ENCODE measurements at places on chromosomes 12 and 14.

GRCh38 chr14:76462330-76462729, 86.4 kb downstream of the ESRRB start:
- no peak for DNase-seq

DNA sequence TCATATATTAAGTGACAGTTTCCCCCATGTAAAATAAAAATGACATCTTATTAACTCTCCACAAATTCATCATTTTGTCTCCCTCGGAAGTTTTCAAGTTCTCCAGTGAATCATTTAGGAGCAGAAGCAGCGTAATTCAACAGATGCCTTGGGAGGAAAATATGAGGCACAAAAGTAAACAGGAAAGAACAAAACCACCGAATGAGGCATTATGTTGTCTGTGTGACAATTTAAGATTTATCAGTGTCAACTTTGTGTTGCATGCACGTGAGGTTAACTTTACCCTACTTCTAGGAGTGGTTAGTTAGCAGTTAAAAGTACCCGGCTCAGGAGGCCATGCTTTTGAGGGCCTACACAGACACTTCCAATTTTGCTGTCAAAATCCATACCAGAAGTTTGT, 258.6 kb downstream of the IPO8 start:
- no peak for DNase-seq

GRCh38 chr12:180445-180844, 33.5 kb downstream of the SLC6A12 start:
- DNase-seq = no peak

DNA sequence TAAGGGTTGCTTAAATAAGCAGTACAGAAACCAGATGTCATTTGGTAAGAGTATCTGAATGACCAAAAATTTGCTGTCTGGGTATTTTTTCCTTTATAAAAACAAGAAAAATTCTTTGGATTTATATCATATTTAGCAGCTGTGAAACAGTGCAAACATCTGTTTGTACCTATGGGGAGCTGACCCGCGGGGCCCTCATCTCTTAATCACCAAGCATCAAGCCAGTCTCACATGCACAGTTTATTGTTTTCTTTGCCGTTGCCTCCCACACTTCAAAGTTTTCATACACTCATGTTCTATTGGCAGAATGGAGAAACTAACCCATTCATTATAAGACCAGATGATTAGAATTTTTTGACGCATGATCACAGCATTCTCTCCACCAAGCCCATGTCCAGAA, 142.2 kb downstream of the BMP4 start:
- no peak for DNase-seq

DNA sequence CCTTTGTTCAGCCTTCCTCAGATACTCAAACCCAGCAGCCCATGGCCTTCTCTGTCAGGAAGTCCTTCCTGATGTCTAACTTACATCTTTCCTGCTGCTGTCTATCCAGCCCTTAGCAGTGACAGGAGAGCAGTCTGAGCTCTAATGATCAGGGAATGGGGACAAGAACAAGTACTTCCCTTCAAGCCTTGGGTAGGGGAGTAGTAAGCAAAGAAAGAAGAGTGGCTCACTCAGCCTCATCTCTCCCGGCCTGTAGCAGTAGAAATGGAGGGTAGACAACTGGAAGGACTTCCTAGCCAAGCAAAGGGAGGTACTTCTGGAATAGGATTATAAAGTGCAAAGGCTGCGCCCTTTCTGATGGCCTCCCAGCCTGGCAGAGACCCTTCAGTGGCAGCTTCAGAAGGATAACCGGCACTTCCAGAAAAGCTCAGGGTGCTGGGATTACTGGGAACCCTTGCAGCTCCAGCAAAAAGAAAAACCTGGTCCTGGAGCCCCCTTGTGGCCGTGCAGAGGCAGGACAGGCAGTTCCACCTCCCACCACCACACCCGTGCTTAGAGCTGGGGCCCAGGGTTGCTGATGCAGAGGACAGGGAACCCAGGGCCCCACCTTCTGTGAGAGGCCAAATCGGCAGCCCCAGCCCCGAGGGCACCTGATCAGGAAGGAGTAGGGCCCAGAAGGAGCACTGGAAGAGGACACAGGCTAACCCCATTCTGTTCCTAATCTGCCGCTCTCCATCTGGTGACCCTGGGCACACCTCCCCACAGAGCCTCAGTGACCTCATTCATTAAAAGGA, 12.4 kb upstream of the SMUG1 start:
- peak; percentile 91 for DNase-seq

DNA sequence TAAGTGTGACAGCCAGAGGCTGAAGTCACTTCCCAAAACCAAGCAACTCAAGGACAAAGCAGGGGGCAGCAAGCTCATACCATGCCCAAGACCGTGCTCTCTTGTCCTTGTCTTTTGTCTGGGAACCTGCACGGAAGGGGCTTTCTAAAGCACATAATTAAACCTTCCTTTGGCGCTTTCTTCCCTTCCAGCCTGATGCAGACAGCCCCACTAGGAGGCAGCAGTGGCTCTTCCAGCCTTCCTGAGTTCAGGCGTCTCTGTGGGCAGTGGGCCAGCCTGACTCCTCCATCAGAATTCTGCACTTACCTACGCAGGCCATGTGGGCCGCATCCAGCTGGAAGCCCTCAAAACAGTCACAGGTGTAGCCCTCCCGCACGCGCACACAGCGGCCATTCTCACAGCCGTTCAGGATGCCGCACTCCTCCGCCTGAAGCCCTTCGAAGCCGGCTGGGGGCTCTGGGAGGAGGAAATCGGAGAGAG, 7.6 kb downstream of the ISCA2 start:
- peak; percentile 49 for DNase-seq

GRCh38 chr12:110042264-110042663, 6.1 kb downstream of the C12orf76 start:
- DNase-seq = peak; percentile 72

DNA sequence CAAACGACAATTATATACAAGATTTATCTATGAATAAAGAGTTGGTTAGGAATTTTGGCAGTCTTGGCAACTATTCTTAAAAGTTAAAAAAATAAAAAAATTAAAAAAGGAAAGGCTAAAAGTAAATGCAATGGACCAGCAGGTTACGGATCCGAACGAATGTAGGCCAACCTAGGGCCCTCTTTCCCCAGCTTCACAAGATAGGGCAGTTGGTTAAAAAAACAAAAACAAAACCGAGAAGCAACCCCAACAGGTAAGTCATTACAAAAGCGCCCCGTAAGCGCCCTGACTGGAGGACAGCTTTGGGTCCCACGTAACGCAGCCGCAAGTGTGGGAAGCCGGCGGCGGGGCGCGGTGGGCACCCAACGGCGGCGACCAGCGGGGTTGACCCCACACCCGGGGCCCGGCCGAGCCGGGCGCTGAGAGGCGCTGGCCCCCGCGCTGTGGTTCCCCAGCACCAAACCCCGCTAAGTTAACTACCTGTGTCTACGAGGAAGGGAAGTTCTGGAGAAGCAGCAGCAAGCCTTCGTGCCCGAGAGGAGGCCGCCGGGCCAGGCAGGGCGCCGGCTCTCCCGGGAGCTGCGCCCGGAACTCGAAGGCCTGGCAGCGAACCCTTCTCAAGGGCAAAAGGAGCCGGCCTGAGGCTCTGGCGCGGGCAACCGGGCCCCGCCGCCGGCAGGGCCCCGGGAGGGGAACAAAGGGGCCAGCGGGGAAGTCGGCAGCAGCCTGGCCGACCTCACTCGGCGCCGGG, 882 bp downstream of the HECTD1 start:
- DNase-seq = no peak

- DNase-seq = peak; percentile 41
Observed at GRCh38 chr12:55727643-55728185, 1.1 kb downstream of the CD63 start.

DNA sequence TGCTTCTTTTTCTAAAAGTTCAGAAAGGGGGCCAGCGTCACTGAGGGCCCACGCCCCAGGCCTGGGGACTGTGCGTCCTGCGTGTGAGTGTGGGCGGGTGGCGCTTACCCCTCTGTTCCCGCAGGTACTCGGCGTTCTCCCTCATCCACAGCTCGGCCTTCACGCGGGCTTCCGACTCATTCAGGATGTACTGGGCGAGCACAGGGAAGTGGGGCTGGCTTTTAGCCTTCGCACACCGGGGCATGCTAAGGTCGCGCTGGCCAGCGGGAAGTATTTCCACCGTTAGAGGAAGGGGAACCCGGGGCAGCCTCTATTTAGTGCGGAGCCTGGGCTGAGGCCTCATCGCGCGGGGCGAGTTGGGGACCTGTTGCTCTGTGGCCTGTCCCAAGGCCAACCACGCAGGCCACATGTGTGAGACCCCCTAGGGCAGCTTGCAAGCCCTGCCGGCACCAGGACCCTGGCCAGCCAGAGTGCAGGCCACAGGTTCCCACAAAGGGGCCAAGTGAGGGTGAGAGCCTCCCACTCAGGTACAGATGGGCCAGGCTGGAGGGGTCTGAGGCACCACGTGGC, 29.2 kb upstream of the BTBD6 start:
- DNase-seq = no peak

- DNase-seq = no peak
Observed at GRCh38 chr14:101474563-101475455, 86.5 kb upstream of the DIO3 start.

- no peak for DNase-seq
Observed at GRCh38 chr12:79954037-79954610, 19.2 kb upstream of the PPP1R12A start.

GRCh38 chr12:108821407-108822397, 35.7 kb downstream of the SSH1 start:
- DNase-seq = no peak

- DNase-seq = no peak
Observed at GRCh38 chr14:22837114-22837749, 847 bp downstream of the MMP14 start.

- DNase-seq = no peak
Observed at GRCh38 chr12:58529114-58529665, 391.1 kb downstream of the LRIG3 start.

DNA sequence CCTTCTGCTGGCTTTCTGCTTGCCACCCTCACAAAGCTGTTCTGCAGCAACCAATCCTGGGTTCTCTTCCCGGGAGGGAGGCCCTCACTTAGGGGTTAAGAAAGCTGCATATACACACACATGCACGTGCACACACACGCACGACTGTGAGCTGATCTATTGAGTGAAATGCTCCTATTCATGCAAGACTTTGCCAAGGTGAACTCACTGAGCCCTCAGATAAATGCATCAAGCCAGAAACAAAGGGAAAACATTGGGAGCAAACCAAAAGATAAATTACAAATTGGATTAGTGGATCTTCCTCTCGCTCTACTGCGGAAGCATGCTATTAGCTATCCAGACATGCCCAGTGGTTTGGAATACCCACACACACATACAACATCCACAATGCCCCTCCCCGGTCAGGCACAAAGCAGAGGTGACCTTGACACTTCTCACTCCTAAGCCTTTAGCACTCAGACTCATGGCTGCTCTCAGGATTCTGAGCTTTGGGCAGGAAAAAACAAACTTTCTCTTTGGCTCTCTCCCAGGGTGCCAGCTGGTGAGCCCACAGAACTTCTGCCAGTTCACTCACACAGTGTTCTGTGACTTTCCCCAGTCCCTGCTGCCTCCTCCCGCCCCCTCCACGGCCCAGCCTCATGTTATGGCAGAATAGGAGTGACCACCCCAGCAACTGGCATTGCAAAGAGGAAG, 320.0 kb downstream of the DPF3 start:
- DNase-seq = no peak

- no peak for DNase-seq
Observed at GRCh38 chr12:88743946-88744685, 163.8 kb upstream of the KITLG start.

GRCh38 chr14:21104448-21105060, 3.7 kb downstream of the TMEM253 start:
- DNase-seq = peak; percentile 69

- DNase-seq = no peak
Observed at GRCh38 chr12:128298091-128298748, 31.2 kb downstream of the TMEM132C start.

DNA sequence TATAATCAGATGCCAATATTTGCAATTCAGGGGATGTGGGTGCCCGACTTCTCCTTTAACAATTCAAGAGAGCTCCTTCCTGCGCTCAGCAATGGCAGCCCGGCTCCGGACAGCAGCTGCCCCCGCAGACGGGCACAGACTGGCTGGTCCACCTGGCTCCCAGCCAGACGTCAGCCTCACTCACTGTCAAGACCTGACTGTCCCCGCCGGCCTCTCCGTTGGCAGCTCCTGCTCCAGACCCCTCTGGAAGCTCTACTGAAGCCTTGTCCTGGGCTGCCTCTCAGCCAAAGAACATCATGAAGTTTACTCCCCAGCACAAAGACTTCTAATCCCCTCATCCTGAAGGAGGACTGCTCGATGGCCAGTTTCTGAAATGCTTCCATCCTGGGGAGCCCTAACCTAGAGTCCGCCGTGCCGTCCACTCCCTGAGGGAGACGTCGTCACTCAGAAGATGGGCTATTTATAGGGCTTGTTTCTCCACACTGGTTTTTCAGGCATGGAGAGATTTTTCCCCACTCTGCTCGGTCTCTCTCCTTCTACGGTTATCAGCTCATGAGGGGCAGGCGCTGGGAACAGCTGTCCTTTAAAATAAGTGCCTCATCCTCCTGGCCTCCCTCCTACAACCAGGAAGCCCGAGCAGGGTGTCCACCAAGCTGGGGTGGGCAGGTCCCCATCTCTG, 126.2 kb downstream of the RFLNA start:
- DNase-seq = no peak

GRCh38 chr14:104294983-104295680, 156.7 kb downstream of the KIF26A start:
- DNase-seq = no peak

- DNase-seq = no peak
Observed at GRCh38 chr12:114122016-114122415, 155.9 kb upstream of the RBM19 start.

DNA sequence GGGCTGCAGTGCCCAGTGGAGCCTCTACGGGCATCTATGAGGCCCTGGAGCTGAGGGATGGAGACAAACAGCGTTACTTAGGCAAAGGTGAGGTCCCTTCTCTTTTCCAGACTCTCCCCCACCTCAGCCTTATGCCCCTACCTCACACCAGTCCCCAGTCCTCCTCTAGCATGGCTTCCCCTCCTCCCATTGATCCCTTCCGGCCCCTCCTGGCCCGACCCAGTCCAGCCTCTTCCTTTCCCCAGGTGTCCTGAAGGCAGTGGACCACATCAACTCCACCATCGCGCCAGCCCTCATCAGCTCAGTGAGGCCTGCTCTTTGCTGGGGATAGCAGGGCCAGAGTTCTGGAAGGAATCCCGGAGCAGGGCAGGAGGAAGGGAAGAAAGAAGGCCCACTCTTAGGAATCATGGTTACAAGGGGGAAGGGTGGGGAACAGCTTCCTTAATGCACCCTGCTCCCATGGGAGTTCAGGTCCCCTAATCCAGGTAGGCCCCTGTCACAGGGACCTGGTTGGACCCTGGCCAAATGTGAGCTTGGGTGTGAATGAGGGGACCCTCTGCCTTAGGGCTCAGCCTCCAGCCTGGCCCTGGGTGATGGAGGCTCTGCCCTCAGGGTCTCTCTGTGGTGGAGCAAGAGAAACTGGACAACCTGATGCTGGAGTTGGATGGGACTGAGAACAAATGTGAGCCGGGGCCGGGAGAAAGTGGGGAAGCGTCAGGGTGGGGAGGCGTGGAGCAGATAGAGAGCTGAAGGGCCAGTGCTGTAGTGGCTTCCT, 2.2 kb downstream of the ENO2 start:
- DNase-seq = no peak

All from A549 (cell line).